Psoas muscle (tissue), 8 donors: ENCODE measurements at places on chromosomes 3 and 15. TPM values are rescaled to one million over a fixed set of nuclear protein-coding genes. Genes with fewer than 3 reads are reported as not detected.

DNA sequence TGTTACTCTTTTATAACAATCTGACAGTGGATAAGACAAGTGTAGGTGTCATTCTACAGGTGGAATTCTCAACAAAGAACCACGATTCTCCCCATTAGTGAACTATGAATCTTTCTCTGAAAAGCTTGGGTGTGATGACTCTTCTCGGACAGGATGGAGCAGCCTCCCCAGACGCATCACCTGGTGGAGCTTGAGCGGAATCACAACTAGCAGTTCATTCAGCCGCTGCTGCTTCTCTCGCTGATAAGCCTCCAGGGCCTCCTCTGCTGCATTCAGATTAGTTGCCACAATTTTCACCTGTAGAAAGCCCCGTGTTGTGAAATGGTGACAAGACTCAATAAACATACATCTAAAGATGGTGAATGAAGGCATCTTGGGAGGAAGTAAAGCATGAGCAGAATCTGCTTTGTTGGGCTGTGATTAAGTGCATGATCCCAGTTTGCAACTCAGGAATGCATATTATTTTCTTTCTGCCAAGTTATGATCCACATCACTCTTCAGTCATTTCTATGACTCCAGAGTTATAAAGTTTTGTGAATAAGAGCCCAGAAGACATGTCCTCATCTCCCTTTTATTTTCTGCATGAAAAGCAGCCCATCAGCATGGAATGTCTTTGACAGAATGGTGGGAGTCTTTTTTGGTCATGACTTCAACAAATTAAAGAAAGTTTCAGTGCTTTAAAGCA is 93.6 kb downstream of the BOC start:
- no peaks in the 10 kb centered on the region for H3K27me3 ChIP-seq
- no peak for DNase-seq
- no peak overlapping the region for H3K4me3 ChIP-seq

Gene CACNA2D2
- 0.94 TPM for total RNA-seq

Gene TTLL3
- total RNA-seq, result 6.4 TPM

Gene CHST13
- not detected for total RNA-seq

Gene CSTA
- total RNA-seq, result 0.79 TPM

Gene DUOX1
- 0.54 TPM for total RNA-seq

DNA sequence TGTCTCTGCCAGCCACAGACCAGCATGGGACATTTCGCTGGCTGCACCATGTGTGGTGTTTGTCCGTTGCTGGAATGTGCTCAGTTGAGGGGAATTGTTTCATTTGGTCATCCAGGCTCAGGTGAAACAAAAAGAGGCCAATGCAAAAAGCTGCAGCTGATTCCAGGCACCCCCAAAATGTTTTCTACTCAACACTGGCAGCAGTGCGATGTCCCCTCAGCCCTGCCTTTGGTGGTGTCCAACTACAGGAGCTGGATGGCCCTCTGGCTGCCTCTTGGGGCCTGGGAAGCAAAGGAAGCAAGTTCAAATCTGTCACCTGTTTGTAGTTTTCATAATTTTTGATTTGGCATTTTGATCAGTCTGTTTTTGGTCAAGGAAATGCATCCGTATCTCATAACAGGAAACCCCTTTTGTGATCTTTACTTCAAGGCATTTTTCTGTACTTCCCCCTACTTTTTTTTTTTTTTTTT is 141.8 kb downstream of the EEFSEC start:
- no peaks in the 10 kb centered on the region for H3K4me1 ChIP-seq
- H3K36me3 ChIP-seq, result no peaks in the 10 kb centered on the region
- no peak for DNase-seq
- no peak overlapping the region for H3K27ac ChIP-seq
- no peaks in the 10 kb centered on the region for H3K27me3 ChIP-seq
- H3K4me3 ChIP-seq, result no peak overlapping the region

- DNase-seq, result no peak
- no peaks in the 10 kb centered on the region for H3K4me1 ChIP-seq
- H3K36me3 ChIP-seq, result no peaks in the 10 kb centered on the region
Observed at GRCh38 chr3:148723631-148724030, 25.9 kb downstream of the AGTR1 start.

Gene ALDH1L1
- 72.6 TPM for total RNA-seq

- H3K4me3 ChIP-seq, result peak overlapping the region; percentile 39
- no peaks in the 10 kb centered on the region for H3K27me3 ChIP-seq
- H3K27ac ChIP-seq, result peak overlapping the region; percentile 89
- H3K36me3 ChIP-seq, result no peaks in the 10 kb centered on the region
Observed at GRCh38 chr3:100047455-100048141, 66.7 kb downstream of the FILIP1L start.

Gene TRIM71
- total RNA-seq, result not detected

DNA sequence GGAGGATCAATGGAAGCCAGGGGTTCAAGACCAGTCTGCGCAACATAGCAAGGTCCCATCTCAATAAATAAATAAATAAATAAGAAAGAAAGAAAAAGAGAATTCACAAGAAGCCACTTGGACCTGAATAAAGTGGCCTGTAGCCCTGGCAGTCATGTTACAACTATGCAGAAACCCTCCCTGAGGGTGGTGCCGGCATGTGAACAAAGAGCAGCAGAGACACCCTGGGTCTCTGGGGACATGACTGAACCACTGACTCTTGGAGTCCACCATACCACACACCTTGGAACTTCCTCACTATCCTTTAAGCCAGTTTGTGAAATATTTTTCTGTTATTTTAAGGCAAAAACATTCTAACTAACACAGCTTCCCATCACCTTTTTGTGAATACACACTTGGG is 93.0 kb downstream of the MEIS2 start:
- DNase-seq, result no peak
- no peak overlapping the region for H3K27ac ChIP-seq
- no peaks in the 10 kb centered on the region for H3K4me1 ChIP-seq
- H3K27me3 ChIP-seq, result no peaks in the 10 kb centered on the region
- no peaks in the 10 kb centered on the region for H3K36me3 ChIP-seq

Gene IL12A
- total RNA-seq, result 0.49 TPM

DNA sequence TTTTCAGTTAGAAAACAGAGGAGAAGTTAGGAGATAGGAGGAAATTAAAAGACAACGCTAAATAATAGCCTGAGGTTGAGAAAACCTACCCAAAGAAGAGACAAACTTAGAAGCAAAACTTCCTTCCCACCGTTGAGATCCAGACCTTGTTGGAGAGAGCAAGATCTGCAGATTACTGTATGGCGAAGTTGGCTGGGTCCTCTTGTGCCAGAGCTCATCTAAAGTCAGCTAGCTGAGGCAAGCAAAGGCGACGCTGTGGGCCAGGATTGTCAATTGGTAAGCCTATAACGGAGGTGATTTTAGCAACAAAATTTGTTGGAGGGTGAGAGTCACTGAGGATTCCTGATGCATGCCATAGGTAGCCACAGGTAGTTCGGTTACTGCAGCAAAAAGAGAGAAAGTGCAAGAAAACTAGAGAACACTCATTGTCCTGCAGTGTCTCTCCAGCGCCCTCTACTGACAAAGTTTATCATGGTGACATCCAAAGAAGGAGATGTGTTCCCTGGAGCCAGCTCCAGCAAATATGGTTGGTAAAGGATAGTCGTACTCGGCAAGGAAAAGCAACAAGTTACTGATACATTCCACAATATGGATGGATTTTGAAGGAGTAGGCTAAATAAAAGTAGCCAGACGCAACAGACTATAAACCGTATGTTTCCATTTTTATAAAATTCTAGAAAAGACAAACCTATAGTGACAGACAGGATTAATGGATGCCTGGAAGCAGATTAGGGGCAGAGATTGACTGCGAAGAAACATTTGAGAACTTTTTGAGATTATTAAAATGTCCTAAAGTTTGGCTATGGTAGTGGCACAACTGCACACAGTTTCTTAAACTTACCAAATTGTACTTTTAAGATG is 9.8 kb upstream of the OR5K4 start:
- no peak for DNase-seq
- H3K36me3 ChIP-seq, result no peaks in the 10 kb centered on the region
- H3K27ac ChIP-seq, result no peak overlapping the region
- no peak overlapping the region for H3K4me3 ChIP-seq
- H3K4me1 ChIP-seq, result no peaks in the 10 kb centered on the region
- H3K27me3 ChIP-seq, result no peaks in the 10 kb centered on the region

Gene MAN2C1
- 124 TPM for total RNA-seq

Gene PYGO1
- 18.8 TPM for total RNA-seq
